Activated naive CD8-positive, alpha-beta T cell treated with anti-CD3 and anti-CD28 coated beads for 36 hours (primary cell): ENCODE measurements at places on chromosomes 3 and 15. TPM values are rescaled to one million over a fixed set of nuclear protein-coding genes. Genes with fewer than 3 reads are reported as not detected.
A peak's percentile ranks its signal among the peaks of the same experiment; 100 is the strongest.

DNA sequence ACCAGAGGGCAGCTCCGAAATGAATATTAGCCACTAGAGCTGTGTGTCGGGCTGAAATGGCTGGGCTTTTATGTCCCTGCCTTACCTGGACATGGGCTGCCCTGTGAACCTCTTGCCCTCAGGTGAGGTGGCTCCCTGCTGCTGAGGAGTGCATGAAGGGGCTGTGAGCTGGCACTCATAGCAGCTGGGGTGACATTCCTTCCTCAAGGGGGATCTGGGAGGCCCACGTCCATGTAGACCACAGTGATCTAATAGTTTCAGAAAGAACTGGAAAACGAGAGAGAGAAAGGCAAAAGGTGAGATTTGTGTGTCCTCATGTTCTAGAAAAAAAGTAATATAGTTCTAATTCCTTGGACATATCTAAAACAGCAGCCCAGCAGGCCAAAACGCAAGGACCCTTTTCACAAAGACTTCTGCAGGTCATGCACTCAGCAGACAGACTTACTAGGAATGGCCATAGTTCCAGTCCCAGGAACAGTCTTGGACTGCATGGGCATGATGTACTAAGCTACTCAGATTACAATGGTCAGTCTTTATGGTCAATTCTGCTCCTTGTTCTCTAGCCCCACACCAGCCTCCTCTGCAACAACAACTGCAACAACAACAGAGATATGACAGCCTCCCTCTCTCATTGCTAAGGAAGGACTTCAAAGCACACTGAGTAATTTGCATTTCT lies 10.8 kb upstream of the SLC24A5 start:
- no peak for DNase-seq
- H3K27ac ChIP-seq: no peak overlapping the region
- H3K4me3 ChIP-seq: no peak overlapping the region
- no peaks in the 10 kb centered on the region for H3K36me3 ChIP-seq
- peaks cover 29% of the 10 kb centered on the region for H3K27me3 ChIP-seq

The BTLA gene
- 34.1 TPM for total RNA-seq

The GPR176 gene
- not detected for total RNA-seq

The PLCB2 gene
- total RNA-seq: 43.6 TPM

- no peak overlapping the region for H3K27ac ChIP-seq
- H3K4me1 ChIP-seq: no peaks in the 10 kb centered on the region
- no peak overlapping the region for H3K4me3 ChIP-seq
Measured at GRCh38 chr15:61715082-61715481, 345.2 kb downstream of the VPS13C start.

GRCh38 chr3:154217671-154218070 lies 96.5 kb downstream of the ARHGEF26 start:
- no peaks in the 10 kb centered on the region for H3K36me3 ChIP-seq
- H3K4me1 ChIP-seq: no peaks in the 10 kb centered on the region
- H3K4me3 ChIP-seq: no peak overlapping the region
- no peak overlapping the region for H3K27ac ChIP-seq

DNA sequence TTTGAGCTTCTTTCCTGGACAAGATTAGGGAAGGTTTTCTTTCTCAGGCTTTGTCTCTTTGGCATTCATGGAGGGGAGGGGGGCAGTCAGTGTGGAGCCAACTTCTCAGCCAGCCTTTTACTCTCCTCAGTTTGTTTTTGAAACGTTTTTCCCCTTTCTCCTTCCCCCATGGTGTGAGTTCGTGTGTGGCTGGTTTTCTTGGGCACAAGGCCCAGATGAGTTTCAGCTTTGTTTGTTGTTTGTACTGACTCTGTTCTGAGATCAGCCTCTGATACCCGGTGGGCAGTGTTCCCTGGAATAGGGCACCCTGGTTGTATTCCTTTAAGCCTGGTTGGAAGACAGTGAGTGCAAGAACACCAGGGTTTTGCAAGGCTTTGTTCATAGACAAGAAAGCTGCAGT lies 168.2 kb upstream of the RARB start:
- H3K36me3 ChIP-seq: no peaks in the 10 kb centered on the region
- H3K27ac ChIP-seq: no peak overlapping the region
- DNase-seq: no peak
- H3K4me3 ChIP-seq: no peak overlapping the region
- no peaks in the 10 kb centered on the region for H3K4me1 ChIP-seq
- H3K27me3 ChIP-seq: no peaks in the 10 kb centered on the region

The SYNPR gene
- not detected for total RNA-seq

The ATP2C1 gene
- total RNA-seq: 48.8 TPM

The A4GNT gene
- not detected for total RNA-seq

The WDR72 gene
- total RNA-seq: not detected

The DTX3L gene
- 52.8 TPM for total RNA-seq

DNA sequence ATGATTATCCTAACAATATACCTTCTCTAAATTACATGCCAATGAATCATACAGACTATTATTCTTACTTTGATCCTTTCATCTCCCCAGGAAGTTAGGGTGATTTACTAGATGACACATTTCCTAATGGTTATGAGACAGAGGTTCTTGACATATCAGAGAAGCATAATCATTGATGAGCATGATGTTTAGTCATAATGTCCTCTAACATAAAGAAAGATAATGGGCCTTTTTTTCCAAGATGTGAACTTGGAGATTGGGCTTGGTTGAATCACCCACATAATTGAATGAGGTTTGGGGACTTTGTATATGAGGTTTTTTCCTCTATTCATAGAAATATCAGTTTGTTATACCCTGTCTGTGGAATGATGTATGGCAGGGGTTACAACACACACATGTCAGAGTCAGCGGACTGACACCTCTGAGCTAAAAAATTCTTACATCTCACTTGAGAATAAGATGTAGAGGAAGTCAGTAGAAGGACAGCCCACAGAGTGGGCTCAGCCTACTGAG lies 69.7 kb upstream of the DCBLD2 start:
- peaks cover 3% of the 10 kb centered on the region for H3K4me1 ChIP-seq
- peaks cover 1% of the 10 kb centered on the region for H3K36me3 ChIP-seq
- no peak overlapping the region for H3K27ac ChIP-seq
- H3K27me3 ChIP-seq: peaks cover 22% of the 10 kb centered on the region

The FAM174B gene
- 6.4 TPM for total RNA-seq

The IGSF11 gene
- total RNA-seq: not detected

The SPTBN5 gene
- total RNA-seq: 0.30 TPM

The EHHADH gene
- total RNA-seq: 5.4 TPM

- DNase-seq: peak; percentile 47
- no peaks in the 10 kb centered on the region for H3K27me3 ChIP-seq
- H3K36me3 ChIP-seq: peaks cover 12% of the 10 kb centered on the region
- H3K4me3 ChIP-seq: no peak overlapping the region
Measured at GRCh38 chr3:52291508-52292181, 4.0 kb downstream of the GLYCTK start.

DNA sequence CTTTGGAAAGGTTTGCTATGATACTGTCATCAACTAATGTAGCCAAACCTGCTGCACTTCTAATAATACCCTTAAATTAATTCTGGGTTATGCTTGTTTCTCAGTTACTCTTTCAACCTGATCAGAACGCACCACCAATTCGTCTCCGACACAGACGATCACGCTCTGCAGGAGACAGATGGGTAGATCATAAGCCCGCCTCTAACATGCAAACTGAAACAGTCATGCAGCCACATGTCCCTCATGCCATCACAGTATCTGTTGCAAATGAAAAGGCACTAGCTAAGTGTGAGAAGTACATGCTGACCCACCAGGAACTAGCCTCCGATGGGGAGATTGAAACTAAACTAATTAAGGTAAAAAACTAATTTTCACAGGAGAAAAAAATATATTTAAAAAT lies 7.9 kb upstream of the RPLP1 start:
- H3K4me3 ChIP-seq: no peak overlapping the region
- no peaks in the 10 kb centered on the region for H3K27me3 ChIP-seq
- H3K4me1 ChIP-seq: peaks cover 17% of the 10 kb centered on the region
- H3K36me3 ChIP-seq: peaks cover 49% of the 10 kb centered on the region
- no peak overlapping the region for H3K27ac ChIP-seq
- DNase-seq: no peak

GRCh38 chr3:178482981-178483380 lies 53.3 kb upstream of the KCNMB2 start:
- no peaks in the 10 kb centered on the region for H3K36me3 ChIP-seq
- DNase-seq: no peak
- peaks cover 11% of the 10 kb centered on the region for H3K27me3 ChIP-seq
- no peak overlapping the region for H3K27ac ChIP-seq

- H3K27me3 ChIP-seq: peaks cover 33% of the 10 kb centered on the region
- H3K4me1 ChIP-seq: peaks cover 23% of the 10 kb centered on the region
- no peak overlapping the region for H3K4me3 ChIP-seq
- no peaks in the 10 kb centered on the region for H3K36me3 ChIP-seq
- H3K27ac ChIP-seq: no peak overlapping the region
Measured at GRCh38 chr3:170437176-170437575, 18.5 kb downstream of the CLDN11 start.

- no peak for DNase-seq
- H3K4me3 ChIP-seq: no peak overlapping the region
- no peaks in the 10 kb centered on the region for H3K4me1 ChIP-seq
- no peak overlapping the region for H3K27ac ChIP-seq
- H3K36me3 ChIP-seq: no peaks in the 10 kb centered on the region
Measured at GRCh38 chr15:83956887-83957286, 278.7 kb upstream of the GOLGA6L4 start.
